Neural crest cell (in vitro differentiated cells): ENCODE measurements at places on chromosomes 1 and 21.

DNA sequence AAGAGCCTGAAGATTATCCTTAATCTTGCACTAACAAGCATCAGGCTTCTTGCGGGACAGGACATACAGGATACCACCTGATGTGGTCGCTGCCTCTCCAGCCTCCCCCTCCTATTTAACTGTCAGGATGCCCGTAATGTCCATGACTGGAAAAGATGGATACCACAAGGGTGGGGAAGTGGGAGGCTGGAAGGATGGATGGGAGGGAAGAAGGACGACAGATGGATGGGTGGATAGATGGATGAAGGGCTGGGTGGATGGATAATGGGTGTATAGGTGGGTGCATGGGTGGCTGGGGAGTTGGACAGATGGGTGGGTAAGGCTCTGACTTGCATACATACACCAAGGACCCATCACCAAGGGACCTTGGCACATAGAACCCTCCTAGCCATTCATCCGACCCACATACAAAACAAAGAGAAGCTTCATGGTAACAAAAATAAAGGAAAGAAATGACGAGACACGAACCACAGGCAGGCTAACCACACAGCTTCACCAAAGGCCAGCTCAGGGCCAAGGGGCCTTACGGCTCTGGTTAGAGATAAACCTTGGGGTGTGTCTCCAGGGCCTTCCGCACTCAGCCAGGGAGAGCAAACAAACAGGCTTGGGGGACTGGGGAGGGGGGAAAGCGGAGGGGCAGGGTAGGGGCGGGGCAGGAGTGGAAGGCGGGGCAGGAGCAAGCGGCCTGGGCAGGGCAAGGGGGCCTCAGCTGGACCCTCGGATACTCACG is 50.5 kb downstream of the HSPG2 start:
- no peak for DNase-seq

- no peak for DNase-seq
Observed at GRCh38 chr1:25978403-25978802, 19.5 kb downstream of the PAFAH2 start.

DNA sequence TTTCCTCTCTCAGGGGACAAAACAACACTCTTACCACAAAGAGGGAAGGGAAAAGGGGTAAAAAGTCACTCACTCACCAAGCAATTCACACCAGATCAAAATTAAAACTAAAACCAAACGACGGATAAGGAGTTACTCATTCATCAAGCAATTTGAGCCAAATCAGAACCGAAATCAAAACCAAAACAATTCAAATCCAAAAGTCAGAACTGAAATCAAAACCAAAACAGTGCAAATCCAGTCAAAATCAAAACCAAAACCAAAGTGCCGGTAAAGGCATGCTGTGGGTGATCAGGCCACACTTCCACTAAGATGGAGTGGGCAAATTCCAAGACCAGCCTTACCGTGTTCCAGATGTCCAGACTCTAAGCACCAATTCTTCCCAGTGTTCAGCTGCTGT is 717.9 kb downstream of the AMY1C start:
- no peak for DNase-seq

- no peak for DNase-seq
Observed at GRCh38 chr1:172895050-172895460, 155.7 kb downstream of the TNFSF18 start.

DNA sequence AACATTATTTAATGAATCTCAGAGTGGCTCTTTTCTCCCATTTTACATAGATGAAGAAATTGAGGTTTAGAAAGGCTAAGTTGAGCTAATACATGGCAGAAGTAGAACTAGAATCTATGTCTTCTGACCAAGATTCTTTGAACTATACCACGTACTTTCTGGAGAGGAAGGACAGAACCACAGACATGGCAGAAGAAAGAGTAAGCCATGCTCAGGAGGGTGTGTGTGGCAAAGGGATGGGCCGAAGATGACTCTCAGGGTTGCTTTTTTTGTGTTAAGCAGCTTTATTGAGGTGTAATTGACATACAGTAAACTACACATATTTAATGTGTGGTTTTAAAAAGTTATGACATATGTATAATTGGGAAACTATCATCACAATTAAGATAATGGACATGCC is 69.5 kb downstream of the PEX14 start:
- no peak for DNase-seq

GRCh38 chr1:8671306-8671917 is 146.0 kb downstream of the RERE start:
- peak; percentile 17 for DNase-seq

DNA sequence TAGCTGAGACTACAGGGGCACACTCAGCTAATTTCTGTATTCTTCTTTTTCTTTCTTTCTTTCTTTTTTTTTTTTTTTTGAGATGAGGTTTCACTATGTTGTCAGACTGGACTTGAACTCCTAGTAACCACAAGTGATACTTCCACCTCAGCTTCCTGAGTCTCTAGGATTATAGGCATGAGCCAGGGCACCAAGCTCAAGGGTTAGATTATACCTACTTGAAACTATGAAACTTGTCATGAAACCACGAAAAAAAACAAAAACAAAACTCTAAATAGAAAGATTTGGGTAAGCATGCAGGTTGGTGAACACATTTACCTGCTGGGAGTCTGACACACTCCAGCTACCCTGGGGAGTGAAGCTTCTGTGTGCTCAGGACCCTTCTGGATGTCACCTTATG is 2250.4 kb downstream of the MRPL39 start:
- no peak for DNase-seq

GRCh38 chr1:160330119-160330518 is 12.9 kb downstream of the COPA start:
- DNase-seq: no peak

DNA sequence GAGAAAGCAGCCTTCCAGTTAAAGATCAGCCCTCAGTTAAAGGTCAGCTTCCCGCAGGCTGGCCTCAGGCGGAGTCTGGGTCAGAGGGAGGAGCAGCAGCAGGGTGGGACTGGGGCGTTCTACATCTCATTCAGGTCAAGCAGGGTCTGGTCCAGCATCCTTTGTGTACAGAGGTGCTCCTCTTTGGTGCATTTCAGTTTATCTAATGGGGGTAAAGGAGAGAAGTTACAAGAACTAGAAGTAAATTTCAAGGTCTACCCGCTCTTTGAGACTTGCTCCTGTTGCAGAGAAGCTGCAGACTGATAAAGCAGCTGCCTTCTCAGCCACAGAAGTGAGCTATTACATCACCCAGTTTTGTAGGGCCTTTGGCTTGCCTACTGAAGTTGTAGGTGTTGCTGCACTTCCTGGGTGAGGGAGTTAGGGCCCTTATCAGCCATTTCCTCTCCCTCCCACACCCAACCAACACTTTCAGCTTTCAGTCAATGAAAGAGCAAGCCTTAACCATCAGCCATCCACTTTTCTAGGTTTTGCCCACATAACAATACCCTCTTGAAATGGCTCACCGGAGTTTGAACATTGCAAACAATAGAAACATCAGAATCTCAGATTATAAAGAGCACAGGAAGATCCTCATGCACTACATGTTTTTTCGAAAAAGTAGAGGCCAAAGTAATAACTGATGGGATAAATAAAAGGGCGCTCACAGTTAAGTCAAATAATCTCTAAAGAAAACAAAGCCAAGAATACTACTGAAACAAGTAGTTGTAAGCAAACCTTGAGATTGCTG is 2.8 kb upstream of the NUP210L start:
- DNase-seq: peak; percentile 18

DNA sequence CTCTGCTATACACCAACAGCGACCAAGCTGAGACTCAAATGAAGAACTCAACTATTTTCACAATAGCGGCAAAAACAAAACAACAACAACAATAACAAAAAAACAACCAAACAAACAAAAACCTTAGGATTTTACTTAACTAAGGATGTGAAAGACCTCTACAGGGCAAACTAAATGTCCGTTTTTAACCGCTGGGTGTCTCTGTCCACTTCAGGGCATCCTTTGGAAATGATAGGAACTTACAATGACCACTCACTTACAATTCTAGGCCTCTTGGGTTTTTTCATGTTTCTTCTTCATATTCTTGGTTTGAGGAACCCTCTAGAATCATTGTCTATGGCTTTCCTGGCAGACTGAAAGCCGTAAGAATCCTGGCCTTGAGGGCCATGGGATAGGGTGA is 134.0 kb upstream of the FAM78B start:
- DNase-seq: no peak

DNA sequence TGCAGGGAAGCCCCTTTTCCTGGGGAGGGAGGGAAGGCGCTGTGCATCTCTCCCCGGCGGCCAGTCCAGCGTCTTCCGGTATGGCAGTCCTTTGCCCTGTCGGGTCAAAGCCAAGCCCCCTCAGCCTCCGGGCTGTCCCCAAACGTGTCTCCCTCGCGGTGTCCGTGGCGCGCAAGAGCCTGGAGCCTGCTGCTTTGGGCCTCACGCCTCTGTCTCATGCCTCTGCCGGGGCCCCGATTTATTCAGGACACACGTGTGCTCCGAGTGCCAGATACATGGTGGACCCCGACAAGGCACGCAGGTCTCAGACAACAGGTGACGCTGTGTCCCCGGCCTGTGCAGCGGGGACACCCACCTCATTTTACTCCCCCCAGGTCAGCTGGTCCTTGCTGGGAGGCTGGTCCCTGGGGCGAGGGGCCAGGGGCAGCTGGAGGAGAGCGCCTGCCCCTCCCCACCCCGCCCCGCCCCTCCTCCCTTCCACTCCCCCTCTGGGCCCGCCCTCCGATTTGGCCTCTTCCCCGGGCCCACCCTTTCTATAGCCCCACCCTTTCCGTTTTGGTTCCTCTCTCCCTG is 176.7 kb downstream of the CAMTA1 start:
- peak; percentile 18 for DNase-seq

DNA sequence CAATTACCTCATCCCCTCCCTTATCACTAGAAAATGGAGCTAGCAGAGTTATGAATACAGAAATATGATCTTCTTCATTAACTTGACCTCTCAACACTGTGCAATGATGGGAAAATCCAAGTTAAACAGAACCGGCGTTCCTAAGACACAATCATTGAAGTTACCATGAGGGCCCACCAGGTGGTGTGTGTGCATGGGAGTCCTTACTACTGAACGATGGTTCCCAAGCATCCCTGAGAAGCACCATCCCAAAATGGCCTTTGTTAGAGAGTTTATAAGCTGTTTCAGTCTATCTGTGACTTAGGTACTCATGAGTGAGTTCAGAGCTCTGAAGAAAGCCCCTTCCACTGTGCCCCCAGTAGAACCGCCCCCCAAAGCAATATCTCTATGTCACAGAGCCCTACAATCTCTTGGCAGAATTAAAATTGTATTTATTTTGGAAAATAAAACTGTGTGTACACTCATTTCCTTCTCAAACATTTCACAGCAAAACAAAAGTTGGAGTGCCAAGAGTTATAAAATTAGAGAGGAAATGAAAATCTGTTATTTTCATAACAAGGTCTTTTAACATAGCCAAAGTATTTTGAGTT is 56.8 kb downstream of the PLD5 start:
- DNase-seq: peak; percentile 59

DNA sequence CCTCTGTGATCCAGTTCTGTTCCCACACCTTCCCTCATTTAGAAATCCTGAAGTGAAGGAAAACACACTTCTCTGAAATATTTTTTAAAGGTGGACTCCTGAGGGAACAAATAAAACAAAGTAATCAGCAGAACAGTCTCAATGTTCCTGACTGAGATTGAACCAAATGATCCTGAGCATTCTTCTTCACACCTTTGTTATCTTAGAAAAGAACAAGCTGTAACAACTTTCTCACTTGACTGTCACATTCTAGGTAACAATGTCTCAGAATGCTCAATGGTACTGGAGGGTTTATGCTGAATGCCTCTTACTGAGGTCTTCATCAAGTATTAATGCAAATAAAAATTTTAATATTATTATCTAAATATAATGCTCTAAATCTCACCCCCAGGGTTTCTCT is 40.4 kb upstream of the RGS2 start:
- DNase-seq: no peak

GRCh38 chr1:16191916-16192546 is 20.4 kb downstream of the ARHGEF19 start:
- DNase-seq: no peak

DNA sequence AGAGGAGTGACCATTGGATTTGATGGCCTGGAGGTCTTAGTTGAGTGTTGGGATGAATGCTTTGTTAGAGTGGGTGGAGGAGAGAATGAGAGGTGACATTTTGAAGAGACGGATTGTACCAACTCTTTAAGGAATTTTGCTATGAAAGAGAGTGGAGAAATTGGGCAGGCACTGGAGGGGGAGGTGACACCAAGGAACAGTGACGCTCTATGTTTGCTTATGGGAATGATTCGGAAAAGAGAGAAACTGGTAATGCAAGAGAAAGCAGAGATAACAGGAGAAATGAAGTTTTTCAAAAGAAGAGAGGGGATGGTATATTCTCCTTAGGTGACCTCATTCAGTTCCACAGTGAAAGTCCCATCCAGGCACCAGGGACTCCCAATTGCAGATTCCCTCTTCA is 24.5 kb upstream of the PADI2 start:
- DNase-seq: no peak

DNA sequence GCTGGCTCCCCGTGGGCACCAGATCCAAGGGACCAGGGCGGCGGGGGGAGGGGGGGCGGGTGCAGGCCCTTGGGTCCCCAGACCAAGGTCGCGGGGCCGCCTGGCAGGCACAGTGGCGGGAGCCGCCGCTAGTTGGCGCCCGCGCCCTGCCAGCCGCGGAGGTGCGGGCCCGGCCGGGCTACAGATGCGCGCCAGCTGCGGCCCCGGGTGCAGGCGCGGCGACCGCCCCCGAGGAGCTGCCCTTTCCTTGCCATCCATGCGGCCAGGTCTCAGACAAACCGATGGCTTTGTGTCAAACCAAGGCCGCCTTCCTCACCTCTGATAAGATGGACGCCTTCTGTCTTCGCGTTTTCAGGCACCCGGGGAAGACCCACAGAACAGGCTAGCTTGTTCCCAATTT is 2.2 kb upstream of the RUNX3 start:
- DNase-seq: peak; percentile 67

DNA sequence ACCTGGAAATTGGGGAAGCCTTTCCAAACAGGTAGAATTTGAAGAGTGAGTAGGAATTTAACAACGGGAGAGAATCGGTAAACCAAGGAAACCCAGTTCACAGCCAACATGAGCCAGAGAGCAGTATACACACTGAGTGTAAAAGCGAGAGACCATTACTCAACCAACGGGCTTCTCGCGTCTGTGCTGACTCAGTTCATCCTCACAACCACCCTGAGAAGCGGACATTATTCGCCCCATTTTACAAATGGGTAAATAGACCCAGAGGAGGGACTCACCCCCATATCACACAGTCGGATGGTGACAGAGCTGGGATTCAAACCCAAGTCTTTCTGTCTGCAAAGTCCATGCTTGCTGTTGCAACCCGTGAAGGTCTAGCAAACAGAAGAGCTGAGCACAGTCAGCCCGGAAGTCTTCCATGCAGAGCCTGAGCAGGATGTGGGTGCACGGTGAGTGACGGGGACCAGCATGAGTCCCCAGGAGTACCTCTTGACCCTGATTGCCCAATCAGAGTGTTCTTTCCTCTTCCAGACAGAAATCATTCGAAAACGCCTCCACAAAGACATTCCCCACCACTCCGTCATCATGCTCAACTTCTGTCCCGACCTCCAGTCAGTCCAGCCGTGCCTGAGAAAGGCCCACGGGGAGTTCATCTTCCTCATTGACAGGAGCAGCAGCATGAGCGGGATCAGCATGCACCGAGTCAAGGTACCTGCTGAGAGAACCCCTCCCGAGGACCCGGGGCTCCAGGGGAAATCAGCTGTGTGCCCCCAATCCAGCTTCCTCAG is 32.3 kb downstream of the VWA5B1 start:
- no peak for DNase-seq
